ENCODE measurements at places on chromosomes 6 and 20. TPM values are rescaled to one million over a fixed set of nuclear protein-coding genes. Genes with fewer than 3 reads are reported as not detected.
A peak's percentile ranks its signal among the peaks of the same experiment; 100 is the strongest.

The HBS1L gene
- polyA plus RNA-seq = 21.0 TPM

GRCh38 chr6:30769088-30769852 lies 24.9 kb upstream of the IER3 start:
- no peak for DNase-seq
- no peaks in the 10 kb centered on the region for H3K27me3 ChIP-seq
- H3K27ac ChIP-seq = peak overlapping the region; percentile 65
- H3K4me1 ChIP-seq = no peaks in the 10 kb centered on the region
- no peak overlapping the region for H3K4me3 ChIP-seq
- no peaks in the 10 kb centered on the region for H3K36me3 ChIP-seq

DNA sequence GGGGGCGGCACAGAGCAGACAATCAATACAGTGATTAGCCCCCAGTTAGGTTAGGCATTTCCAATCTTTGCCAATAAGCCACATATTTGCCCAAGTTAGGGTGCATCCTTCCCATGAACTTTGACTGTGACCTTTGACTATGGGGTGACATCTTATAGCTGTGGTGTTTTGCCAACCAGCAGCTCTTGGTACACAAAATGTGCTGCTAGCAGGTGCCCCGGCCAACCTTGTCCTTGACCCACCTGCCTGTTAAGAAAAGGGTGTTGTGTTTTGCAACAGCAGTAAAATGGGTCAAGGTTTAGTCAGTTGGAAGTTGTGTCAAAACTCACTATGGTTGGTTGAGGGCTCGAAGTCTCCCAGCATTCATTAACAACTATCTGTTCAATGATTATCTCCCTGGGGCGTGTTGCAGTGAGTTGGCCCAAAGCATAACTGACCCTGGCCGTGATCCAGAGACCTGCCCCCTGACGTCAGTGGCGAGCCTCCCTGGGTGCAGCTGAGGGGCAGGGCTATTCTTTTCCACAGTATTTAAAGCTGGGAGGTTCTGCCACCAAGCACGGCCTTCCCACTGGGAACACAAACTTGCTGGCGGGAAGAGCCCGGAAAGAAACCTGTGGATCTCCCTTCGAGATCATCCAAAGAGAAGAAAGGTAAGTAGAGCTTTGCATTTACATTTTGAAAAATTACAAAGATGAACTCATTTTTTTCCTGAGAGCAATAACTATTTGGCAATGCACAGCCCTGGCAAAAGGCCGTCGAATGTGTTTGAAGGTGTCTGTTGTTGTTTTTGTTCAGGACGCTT lies at the start of gene PCK1:
Gene PCK1 (plus strand): TSS at position 557 of the 802 bp plus-strand sequence. CDS start 302 bp downstream, outside the sequence.
- H3K4me1 ChIP-seq = peaks cover 3% of the 10 kb centered on the region
- peak within 1 kb of the TSS; percentile 84 for H3K27ac ChIP-seq
- peak within 1 kb of the TSS; percentile 51 for H3K4me3 ChIP-seq
- no peaks in the 10 kb centered on the region for H3K27me3 ChIP-seq

DNA sequence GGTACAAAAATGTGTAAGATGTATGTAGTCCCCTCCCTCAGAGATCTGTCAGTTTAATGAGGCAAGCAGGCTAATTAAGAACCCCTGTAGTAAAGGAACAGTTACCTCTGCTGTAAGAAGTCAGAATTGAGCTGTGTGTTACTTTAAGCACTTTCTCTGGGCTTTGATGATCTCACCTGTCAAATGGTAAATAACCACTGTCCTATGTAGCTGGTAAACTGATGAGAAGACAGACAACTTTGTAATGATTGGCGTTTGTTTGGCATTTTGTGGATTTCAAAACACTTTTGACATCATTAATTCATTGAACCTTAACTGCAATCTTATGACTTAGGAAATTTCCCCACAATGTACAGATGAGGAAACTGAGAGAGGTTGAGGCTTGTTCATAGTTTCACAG lies 55.7 kb downstream of the RALY start:
- no peaks in the 10 kb centered on the region for H3K36me3 ChIP-seq
- no peak overlapping the region for H3K4me3 ChIP-seq
- H3K4me1 ChIP-seq = peaks cover 30% of the 10 kb centered on the region
- no peak overlapping the region for H3K27ac ChIP-seq

The SNAP91 gene
- polyA plus RNA-seq = not detected
